ENCODE measurements at places on chromosomes 7 and 10.

DNA sequence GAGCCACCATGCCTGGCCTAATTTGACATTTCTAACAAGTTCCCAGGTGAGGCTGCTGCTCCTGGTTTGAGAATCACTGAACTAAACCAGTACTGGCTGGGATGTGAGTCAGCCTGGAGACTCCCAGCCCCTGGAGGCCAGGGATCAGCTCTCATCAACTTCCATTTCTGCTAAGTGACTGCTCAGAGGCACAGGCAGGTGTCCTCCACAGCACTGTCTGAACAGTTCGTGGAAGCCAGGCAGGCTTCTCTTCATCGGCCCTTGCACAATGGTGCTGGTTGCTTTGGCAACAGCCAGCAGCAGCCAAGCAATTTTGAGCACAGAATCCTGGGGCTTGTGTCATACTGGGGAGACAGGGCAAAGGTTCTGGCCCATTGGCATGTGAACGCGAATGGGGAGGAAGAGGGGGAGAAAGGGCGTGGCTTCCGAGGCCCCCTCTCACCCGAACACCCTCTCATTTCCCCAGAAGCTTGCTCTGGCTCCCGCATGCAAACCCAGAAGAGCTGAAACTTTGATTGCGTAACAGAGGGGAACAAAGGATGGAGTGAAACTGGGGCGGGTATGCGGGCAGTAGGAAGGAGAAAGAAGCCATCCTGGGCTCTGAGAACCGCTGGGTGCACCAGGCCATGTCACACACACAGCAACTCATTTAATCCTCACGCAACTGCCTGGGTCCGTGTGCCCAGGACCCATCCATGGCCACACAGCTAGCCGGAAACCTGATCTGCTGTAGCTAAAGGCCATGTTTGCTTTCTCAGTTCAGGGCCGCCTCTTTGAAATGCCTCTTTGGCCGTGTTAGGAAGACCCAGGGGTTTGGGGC lies 9.0 kb upstream of the POR start:
- peak; percentile 86 for DNase-seq

- DNase-seq, result no peak
These were observed 66.8 kb upstream of the COL13A1 start for GRCh38 chr10:69734797-69735468.

- DNase-seq, result no peak
These were observed 153.6 kb downstream of the PHF14 start for GRCh38 chr7:11127114-11127785.

DNA sequence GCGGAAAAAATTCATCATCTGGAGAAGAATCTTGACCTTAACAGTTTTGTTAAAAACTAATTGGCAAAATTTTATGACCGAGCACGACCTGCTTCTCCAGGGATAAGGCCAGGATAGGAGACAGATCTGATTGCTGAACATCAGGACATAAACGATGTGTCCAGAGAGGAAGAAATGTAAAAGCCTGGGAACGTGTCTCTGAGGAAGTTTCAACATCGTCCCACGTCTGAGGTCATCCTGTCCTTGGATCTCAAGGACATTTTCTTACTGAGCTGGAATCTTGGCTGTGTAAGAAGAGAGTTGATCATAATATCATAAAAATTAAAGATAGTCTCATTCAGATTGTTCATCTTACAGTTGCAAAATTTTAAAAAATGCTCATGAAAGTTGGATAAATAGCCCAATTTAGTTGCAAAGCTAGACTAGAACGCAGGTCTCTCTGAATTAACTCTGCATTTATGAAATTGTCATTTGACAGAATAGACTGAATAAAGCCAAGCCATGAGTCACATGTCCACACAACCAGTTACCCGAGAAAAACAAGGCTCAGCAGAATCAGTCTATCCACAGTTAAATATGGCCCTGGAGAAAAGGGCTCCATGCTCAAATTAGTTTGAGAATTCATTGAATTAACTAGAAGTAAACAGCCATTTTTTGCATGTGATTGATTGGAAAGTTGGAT lies 120.0 kb upstream of the EGFR start:
- no peak for DNase-seq

Data from epithelial cell of proximal tubule (primary cell).